ENCODE measurements at places on chromosomes 13 and 19.
A peak's percentile ranks its signal among the peaks of the same experiment; 100 is the strongest.

- no peak for DNase-seq
Measured at GRCh38 chr19:19750842-19751790, 18.2 kb upstream of the ZNF14 start.

DNA sequence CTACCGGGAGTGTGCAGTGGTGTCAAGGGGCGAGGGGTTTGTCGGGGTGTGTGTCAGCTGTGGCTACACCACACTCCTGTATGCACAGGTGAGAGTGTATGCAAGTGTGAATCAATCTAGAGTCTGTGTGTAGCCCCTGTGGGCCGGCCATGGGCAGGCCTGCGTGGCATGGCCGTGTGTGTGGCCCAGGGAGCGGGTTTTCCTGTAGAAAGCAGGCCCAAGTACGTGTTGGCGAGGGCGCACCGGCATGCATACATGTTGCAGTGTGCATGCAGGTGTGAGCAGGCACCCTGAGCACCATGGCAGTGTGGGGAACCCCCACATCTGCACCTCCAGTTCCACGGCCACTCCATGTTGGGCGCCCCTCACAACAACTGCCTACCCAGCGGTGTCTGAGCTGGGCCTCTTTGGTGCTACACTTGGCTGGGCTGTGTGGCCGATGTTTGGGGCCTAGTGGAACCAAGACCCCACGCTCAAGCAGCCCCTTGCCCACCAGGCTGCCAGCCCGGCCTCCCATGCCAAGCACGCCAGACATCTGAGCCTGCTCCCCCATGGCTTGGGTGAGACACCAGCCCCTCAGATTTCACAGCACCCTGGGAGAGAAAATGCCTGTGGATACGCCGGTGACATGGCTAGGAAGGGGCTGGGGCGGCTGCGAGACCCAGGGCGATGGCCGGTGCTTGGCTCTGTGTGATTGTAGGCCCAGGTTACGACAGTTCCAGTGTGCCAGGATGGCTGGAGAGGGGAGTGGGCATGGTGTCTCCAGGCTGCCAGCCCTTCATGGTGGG, 2.1 kb downstream of the NFIX start:
- no peak for DNase-seq

GRCh38 chr13:51364404-51365008, 25.0 kb downstream of the SERPINE3 start:
- DNase-seq = peak; percentile 47

- DNase-seq = no peak
Measured at GRCh38 chr13:22198641-22199217, 527.9 kb downstream of the FGF9 start.

DNA sequence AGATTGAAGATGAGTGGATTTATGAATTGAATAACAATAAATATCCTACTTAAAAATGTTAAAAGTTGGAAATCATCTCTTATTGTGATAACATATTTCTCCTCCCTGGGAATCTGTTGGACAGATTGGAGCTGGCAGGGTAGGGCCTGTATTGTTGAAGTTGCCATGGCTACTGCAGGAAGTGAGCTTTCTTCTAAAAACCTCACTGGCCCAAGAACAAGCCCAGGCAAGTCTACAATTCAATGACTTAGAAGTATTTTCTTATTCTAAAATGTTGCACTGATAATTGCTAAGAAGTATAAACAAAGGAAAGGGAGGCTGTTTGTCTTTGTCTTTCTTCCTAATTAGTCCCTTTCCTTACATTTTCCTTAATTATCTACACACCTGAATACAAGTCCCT, 112.1 kb downstream of the DLEU7 start:
- DNase-seq = no peak

DNA sequence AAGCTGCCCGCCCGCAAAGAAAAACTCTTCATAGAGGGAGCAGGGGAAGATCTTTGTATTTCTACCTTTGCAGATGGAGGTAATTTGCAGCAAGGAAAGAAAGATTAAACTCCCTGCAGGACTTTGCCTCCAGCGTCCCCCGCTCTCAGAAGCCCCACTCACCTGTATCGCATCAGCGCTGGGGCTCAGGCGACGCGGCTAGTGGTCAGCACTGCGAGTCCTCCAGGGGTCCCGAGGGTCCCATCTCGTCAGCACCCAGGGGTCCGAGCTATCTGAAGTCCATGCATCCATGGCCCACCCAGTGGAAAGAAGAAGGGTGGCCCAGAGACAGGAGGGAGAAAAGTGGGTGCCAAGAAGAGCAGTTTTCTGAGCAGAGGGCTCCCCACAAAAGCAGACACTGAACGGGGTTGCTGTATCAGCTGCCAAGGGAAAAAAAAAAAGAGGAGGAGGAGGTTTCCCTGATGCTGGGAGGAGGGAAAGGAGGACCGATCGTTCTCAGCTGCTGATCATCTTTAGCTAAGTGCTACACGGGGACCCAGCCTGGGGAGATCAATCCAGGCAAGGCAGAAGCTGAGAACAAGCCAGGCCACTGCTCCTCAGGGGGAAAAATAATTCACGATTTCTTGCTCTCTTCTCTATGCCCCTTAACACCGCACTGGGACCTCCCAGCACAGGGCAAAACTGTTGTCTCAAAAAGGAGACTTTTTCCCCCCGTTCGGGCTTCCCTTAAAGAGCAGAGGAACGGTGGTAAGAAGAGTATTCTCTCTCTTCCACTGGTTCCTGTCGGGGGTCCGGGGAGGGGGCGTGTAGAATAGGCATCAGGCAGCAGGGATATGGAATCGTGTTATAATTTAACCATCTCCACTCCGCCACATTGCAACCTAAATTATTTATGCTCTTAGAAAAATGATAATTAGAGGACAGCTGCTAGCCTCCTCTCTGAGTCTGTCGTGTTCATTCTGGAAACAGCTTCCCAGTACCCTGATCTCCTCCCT, 117.7 kb upstream of the CACNA1A start:
- no peak for DNase-seq

DNA sequence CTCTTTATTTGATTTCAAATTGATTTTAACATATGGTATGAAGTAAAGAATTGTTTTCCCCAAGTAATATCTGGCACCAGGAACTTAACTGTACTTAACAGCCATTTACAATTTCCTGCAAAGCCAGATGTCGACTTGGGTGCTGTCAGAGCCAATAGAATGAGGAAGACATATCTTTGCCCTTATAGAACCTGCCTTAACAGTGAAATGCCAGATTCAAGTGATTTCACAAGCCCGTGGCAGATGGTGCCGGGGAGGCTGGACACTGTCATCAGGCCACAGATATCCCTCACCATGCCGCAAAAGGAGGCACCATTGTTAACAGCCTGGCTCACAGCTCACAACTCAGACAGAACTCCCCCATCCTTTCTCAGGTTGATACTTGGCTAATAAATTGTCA, 48.7 kb downstream of the ESD start:
- DNase-seq = no peak

GRCh38 chr13:113836768-113837559, 26.9 kb downstream of the GAS6 start:
- DNase-seq = peak; percentile 49

DNA sequence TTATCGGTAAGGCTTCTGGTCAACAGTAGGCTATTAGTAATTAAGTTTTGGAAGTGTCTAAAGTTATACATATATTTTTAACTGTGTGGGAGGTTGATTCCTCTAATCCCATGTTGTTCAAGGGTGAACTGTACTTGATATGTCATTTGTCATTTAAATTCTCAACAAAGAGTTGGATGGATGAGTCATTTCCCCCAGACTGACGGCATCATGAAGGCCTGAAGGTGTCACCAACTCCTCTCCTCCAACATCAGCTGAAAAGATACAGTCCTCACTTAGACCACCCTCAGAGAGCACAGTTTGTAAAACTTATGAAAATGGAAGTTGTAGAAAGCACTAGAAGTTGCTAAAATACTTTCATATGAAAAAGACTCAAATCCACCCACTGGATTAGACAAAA, 48.8 kb downstream of the DCLK1 start:
- no peak for DNase-seq

- no peak for DNase-seq
Measured at GRCh38 chr19:43416951-43417623, 2.4 kb downstream of the TEX101 start.

- DNase-seq = no peak
Measured at GRCh38 chr13:36261976-36262375, 35.6 kb downstream of the CCDC169 start.

DNA sequence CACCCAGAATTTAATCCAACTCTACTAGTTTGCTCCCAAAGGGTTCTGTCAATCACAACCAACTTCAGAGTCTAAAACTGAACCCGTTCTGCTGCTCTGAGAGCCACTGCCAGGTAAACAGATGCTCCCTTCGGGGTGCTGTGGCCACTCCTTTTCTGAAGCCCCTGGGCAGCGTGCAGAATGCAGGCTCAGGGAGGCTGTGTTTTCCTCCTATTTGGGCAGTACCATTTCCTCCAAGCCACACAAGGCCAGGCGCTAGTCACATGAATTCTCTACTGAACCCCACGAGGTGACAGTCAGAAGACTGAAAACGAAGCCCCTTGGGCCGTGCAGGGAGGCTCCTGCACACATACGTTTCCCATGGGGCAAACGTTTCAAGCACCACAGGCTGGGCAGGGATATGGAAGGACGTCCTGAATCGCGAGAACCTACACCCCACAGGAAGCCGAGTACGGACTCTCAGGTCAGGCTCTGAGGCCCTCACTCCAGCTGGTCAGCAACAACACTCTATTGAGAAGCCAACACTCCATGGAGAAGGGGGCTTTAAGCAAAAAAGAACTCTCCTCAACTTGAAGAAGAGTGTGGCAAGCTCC, 71.8 kb downstream of the CCDC70 start:
- DNase-seq = no peak

- no peak for DNase-seq
Measured at GRCh38 chr13:43545317-43545874, 241.4 kb downstream of the ENOX1 start.

GRCh38 chr19:23314505-23315251, 64.5 kb upstream of the ZNF724 start:
- no peak for DNase-seq

DNA sequence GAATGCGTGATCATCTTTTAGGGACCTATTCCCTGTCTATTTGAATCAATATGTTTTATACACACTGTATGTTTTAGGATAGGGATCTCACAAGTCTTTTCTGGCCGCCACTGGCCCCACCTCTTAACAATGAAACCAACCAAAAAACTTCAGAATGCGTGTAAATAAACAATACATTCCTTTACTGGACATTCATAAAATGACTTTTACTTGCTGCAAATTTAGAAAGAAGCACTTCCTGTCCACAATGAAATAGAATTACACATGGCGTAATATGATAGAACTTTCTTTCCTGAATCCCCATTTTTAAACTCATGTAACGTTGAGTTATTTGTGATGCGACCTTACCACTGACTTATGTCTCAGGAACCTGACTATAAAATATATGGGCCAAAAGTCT, 233.6 kb downstream of the SLITRK6 start:
- no peak for DNase-seq

DNA sequence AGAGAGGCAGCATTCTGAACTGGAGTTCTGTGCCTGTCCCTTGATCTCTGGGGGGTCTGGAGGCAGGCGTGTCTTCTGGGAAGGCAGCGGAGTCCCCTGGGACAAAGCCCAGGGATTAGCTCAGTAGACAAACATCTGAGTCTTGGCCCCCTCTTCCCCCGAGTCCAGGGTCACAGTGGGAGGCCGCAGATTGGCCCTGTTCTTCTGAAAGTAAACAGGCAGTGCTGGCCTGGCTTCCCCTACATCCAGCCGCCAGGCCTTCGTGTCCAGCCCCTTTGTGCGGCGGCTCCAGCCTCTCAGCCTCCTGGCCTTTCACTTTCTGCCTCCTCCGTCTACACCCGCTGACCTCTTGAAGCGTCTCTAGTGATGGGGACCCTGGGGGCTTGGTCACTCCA, 989 bp downstream of the NFILZ start:
- DNase-seq = no peak

GRCh38 chr13:67200183-67200582, 30.0 kb downstream of the PCDH9 start:
- DNase-seq = no peak

DNA sequence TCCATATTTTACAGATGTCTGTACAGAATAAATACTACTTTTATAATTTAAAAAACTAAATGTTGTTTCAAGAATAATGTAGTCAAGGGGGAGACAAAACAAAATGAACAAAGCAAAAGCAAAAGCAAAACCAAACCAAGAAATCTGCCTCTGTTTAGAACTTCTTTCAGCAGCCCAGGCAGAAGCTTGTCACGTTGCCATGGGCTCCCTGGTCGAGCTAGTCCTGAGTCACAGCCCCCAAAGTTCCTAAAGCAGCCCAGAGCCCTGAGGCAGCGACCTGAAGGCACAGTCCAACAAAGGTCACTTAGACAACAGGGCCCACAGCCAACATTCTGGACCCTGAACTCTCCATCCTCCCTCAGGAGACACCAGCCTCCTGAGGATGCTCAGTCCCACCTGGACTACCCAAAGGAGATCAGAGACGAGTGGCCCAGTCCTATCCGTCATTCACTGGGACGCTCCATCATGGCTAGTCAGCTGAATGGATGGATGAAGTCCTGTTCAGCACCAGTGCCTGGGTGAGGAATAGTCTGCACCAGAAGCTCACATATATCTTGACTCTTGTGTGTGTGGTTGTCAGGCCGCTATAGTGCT, 41.7 kb downstream of the SIAH3 start:
- no peak for DNase-seq

GRCh38 chr13:48829536-48829935, 146.2 kb upstream of the FNDC3A start:
- no peak for DNase-seq

DNA sequence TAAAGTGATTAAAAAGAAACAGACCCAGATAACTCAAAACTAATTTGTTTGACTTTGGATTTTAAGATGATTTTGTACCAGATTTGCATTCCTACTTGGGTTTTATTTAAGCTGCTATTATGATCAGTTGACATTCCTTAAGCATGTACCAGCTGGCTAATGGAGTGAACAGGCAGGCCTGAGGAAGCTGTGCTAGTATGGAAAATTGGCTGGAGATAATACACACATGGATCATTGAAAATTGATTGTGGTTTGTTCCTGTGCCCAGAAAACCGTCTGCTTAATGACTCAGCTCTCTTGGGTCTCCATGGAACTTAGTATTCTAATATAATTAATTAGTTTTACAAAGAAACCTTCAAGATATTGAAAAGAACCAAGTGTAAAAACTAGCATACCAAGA, 22.6 kb downstream of the POLR1D start:
- DNase-seq = peak; percentile 84

- peak; percentile 64 for DNase-seq
Measured at GRCh38 chr13:43786766-43787517, at the start of gene ENOX1. Gene ENOX1 (minus strand): TSS chr13:43786972.

GRCh38 chr19:31418055-31418454, 68.8 kb upstream of the TSHZ3 start:
- no peak for DNase-seq

GRCh38 chr13:86355301-86355700, 556.1 kb upstream of the SLITRK6 start:
- no peak for DNase-seq

DNA sequence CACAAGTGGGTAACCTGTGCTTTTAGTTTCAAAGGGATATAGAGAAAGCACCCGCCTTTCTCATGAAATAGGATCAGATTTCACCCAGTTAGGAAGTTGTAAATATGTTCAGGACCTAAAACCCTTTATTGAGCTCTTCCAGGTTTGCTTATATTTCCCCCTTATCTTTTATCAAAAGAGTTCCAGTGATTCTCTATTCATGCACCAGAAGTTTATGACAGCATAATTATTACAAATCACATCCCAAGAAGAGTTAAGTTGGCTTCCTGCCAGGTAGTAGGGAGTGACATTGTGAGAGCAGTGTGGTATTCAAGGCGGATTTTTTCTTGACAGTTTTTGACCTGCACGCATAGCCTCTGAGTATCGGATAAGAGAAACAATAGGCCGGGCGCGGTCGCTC, 190.3 kb downstream of the STK24 start:
- DNase-seq = no peak

- DNase-seq = no peak
Measured at GRCh38 chr19:1590641-1591397, 1.8 kb downstream of the MBD3 start.

- no peak for DNase-seq
Measured at GRCh38 chr13:36323951-36324566, 22.1 kb downstream of the SPART start.
